ENCODE measurements at places on chromosomes 4 and X.

DNA sequence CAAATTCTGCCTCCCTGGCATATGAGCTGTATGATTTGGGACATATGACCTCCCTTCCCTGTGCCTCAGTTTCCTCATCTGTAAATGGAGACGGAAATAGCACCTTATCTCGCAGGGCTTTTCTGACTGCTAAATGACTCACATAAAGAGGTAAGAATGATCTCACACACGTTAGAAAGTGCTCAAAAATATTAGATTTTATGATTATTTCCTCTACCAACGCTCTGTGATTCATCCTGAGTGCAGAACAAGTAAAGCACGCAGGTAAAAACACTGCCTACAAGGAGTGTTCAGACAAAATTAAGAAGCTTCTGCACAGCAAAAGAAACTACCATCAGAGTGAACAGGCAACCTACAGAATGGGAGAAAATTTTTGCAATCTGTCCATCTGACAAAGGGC lies 21.1 kb downstream of the ACSL1 start:
- DNase-seq = no peak

DNA sequence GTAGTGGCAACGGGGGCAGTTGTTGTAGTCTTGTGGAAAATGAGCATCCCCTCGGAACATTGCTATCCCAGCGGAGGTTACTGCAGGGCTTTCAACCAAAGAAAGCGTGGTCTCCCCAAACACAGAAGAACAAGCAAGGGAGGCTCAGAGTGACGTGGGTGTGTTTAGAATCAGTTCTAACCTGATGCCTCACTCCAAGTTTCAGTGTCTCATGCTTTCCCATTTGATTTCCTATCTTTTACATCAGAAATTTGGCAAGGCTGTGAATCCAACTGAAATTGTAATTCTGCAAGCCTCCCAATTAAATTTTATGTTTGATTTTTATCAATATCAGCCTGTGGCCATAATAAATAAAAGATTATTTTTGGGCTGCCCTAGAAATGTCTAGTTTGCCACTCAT lies 156.1 kb upstream of the LNX1 start:
- no peak for DNase-seq

DNA sequence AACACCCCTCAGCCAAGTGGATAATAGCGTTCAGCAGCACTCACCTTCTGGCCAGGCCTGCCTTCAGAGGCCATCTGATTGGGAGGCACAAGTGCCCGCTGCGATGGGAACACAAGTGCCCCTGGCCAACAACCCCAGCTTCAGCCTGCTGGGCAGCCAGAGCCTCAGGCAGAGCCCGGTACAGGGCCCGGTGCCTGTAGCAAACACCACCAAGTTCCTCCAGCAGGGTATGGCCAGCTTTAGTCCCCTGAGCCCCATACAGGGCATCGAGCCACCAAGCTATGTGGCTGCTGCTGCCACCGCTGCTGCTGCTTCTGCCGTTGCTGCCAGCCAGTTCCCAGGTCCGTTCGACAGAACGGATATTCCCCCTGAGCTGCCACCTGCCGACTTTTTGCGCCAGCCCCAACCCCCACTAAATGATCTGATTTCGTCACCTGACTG lies 55.9 kb upstream of the MTM1 start:
- no peak for DNase-seq

- no peak for DNase-seq
Measured at GRCh38 chr4:86032476-86033022, 327.3 kb downstream of the MAPK10 start.

- DNase-seq = peak; percentile 7
Measured at GRCh38 chr4:88846206-88846790, 148.7 kb upstream of the NAP1L5 start.

- no peak for DNase-seq
Measured at GRCh38 chrX:155886409-155886808, 5.3 kb downstream of the VAMP7 start.

- no peak for DNase-seq
Measured at GRCh38 chr4:121829511-121829910, 5.8 kb upstream of the CCNA2 start.

- no peak for DNase-seq
Measured at GRCh38 chr4:42843694-42844093, 48.8 kb upstream of the GRXCR1 start.

DNA sequence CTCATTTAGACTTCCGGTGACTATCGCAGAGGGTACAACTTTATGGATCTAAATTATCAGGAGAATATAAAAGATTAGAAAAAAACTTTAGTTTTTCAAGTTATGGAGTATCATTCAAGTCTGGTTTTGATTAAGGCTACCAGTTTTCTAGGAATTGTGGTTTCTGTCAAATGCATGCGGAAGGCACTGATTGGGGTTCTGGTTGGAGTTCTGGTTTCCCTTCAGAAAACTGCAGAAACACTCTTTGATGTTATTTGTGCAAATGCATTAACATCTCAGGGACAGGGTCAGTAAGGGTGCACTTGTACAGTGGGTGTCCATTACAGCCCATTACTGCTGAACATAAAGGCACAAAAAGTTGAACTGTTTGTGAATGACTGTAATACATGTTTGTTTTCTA lies 100.2 kb downstream of the LIMCH1 start:
- no peak for DNase-seq

- no peak for DNase-seq
Measured at GRCh38 chr4:180665481-180665880, 1577.7 kb upstream of the TENM3 start.

GRCh38 chr4:99144070-99144469 lies at the start of gene ADH4:
TSS of gene ADH4 (minus strand) at chr4:99144297. CDS start at chr4:99144222, 75 bp downstream.
- DNase-seq = no peak

- peak; percentile 6 for DNase-seq
Measured at GRCh38 chrX:17788439-17788838, 51.1 kb downstream of the SCML1 start.
